ENCODE measurements at places on chromosomes 2 and 18. TPM values are rescaled to one million over a fixed set of nuclear protein-coding genes. Genes with fewer than 3 reads are reported as not detected.

The DAPL1 gene
- total RNA-seq = not detected

The ABCG5 gene
- not detected for total RNA-seq

The GYPC gene
- 70.2 TPM for total RNA-seq

The GKN1 gene
- total RNA-seq = not detected

The MEP1B gene
- total RNA-seq = not detected

The TMX3 gene
- total RNA-seq = 53.0 TPM

The NEU4 gene
- not detected for total RNA-seq

The ABCG8 gene
- not detected for total RNA-seq

The CCDC102B gene
- total RNA-seq = 17.5 TPM

The CAPN14 gene
- total RNA-seq = 0.20 TPM

The IL36RN gene
- not detected for total RNA-seq

The APLF gene
- total RNA-seq = 4.4 TPM

The CYP27A1 gene
- total RNA-seq = 173 TPM

The MAL gene
- total RNA-seq = 5.0 TPM

The ALK gene
- total RNA-seq = 0.17 TPM

The AGXT gene
- not detected for total RNA-seq

The CCDC141 gene
- total RNA-seq = 69.0 TPM

The NOL4 gene
- not detected for total RNA-seq

Measured in upper lobe of left lung (tissue), 6 donors.